Cardiac muscle cell (in vitro differentiated cells and primary cell): ENCODE measurements at places on chromosomes 3 and 15. TPM values are rescaled to one million over a fixed set of nuclear protein-coding genes. Genes with fewer than 3 reads are reported as not detected.

- DNase-seq: peak; percentile 75
These were observed 40.8 kb downstream of the NUP210 start for GRCh38 chr3:13379201-13379830.

DNA sequence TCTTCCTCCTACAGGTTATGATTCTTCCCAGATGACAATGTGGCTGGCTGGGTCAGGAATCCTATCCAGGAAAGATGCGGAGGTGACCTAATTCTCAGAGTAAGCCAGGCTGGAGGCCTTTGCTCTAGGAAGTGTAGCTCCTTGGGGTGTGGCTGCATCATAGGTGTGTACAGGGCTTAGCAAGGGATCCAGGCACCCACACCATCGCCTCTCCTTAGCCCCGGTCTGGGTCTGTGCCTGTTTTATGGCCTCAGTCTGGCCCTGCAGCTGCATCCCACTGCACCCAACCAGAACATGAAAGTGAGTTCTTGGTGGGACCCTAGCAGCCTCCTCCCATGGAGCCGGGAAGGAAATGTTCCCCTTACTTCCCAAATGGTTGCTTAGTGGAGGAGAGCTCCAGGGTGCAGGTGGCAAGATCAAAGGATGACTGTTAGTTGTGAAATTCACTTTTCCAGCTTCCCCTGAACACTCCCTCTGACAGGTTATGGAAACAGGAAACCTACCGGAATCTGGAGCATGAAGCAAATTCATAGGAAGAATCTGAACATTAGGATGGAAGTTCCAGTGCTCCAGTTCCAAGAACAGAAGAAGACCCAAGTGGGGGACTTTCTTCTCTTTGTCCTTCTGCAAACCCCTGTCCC lies 2.7 kb upstream of the AMOTL2 start:
- no peak for DNase-seq

SMCO1 gene
- 0.45 and 0.99 TPM in 2 replicates for total RNA-seq

DNA sequence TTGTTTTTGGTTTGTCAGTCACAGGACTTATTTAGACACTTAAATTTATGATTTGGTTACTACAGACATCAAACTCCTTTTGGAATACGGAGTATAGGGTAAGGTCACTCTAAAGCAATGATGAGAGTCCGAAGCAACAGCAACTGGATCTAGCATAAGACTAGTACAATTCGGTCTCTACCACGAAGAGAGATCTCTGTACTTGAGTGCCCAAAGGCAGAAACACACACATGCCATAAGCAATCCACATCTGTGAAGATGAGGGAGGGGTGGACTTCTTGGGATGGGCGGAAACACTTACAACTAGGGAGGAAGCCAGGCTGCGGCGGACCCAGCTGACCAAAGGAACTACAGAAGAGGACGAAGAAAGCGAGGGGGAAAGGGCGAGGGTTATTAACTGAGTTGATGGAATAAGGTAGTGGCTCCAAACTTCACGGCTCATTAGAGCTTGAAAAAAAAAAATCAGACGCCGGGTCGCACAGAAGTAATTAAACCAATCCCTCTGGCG lies 595 bp downstream of the DPH6 start:
- peak; percentile 78 for DNase-seq

GRCh38 chr3:45597171-45597570 lies 2.6 kb downstream of the LIMD1 start:
- no peak for DNase-seq

DNA sequence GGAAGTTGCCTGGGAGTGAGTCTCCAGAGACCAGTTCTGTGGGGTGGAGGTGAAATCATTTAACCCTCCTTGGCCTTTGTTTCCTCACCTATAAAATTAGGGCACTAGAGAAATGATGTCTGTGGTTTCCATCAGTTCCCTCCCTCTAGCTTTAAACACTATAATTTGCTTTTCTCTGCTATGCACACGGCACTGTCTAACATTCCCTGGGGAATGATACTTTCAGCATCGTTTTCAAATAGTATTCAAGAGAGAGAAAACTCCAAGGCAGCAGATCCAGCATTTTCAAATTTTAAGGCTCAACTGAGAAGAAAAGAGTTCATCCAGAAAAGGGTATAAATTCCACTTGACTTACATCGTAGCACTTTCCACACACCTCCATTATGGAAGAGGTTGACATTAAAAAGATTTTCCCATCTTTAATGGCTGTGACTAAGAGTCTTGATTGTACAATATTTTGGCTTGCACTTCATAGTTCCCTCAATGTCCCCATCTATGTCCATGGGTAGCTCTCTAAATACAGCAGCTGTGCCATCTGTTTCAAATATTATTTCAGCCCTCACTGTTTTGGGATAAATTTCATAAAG lies 137.7 kb upstream of the ZPLD1 start:
- DNase-seq: no peak

GRCh38 chr3:61078048-61078752 lies 173.1 kb downstream of the FHIT start:
- DNase-seq: no peak

ITIH1 gene
- not detected in 2 replicates for total RNA-seq

- DNase-seq: no peak
These were observed 12.5 kb downstream of the MBNL1 start for GRCh38 chr3:152281133-152281713.

DNA sequence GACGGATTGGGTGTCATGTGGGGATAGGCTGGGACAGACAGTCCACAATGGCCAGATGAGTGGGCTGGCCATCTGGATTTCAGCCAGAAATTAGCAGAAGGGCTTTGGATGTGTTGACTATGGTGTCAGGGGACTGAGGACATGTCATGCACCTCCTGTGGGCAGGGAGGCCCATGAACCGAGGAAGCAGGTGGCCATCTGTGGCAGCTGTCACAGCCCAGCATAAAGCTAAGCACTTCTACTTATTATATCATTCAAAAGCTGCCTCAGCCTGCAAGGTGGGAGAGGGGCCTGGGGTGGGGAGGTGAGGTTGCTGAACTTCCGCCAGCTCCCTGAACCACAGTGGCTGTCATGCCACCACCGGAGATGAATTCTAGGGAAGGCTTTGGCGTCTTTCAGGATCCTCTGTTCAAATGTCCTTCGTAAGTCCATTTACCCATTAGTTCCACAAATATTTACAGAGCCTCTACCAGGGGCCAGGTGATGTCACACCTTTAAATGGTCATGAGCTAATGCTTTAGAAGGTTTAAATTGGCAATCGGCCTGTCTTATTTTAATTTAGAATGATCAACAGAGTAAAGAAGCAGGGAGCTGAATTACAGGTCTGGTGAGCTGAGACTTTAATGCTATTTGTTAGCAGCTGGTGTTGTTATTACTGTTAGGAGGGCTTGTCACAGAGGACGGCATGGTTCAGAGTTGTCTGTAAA lies 23.6 kb upstream of the CAV3 start:
- DNase-seq: no peak

DNA sequence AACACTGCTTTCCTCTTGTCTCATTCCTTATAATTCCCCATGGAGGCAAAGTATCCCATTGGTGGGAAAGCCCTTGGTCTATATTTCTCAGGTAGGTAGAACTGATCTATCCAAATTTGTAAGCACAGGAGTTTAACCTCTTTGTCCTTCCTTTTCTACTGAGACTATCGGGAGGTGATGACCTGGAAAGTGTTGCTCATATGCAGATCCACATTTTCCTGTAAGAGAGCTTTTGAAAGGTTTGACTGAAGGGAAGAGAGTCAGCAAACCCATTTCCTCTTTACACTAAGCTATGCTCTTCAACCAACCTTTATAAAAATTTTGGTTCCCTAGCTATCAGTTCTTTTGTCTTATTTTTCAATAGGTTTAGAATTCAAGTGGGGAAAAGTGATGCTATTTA lies 200.7 kb downstream of the TIGIT start:
- no peak for DNase-seq

TMEM212 gene
- total RNA-seq: not detected in 2 replicates

GRCh38 chr3:8324747-8325146 lies 176.9 kb upstream of the LMCD1 start:
- peak; percentile 55 for DNase-seq

HESX1 gene
- total RNA-seq: 2.5 and 6.4 TPM in 2 replicates

GRCh38 chr3:52052831-52053306 lies 3.5 kb downstream of the DUSP7 start:
- DNase-seq: peak; percentile 85

CLRN1 gene
- total RNA-seq: not detected in 2 replicates

DNA sequence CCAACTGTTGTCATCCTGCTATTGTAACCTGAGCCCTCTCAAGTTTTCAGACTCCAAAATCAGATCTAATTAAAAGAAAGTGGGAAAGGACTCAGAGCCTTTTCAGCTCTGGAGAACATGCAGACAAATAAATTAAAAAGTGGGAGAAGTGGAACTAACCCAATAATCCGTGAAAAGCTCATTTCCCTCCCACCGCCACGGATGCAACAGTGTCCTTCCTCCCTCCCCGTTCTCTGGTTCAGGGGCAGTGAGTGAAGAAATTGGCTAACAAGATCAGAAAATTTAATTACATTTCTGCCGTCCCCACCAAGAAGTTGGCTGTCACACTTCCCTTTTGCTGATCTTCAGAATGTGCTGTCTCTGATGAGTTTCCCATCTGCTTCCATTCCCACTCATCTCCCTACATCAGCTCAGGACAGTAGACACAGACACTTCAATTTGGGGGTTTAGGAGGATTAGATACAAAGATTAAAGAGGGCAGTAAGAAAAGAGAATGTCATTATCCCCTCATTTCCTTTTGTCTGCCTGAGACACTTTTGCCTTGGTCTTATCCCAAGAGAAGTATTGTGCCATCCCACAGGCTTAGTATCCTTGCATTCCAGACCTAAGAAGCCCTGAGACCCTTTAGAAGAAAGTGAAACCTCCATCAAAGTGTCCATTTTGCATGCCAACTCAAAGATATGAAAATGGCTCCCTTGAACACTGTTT lies 335.7 kb upstream of the PPP2R3A start:
- no peak for DNase-seq

ALDH1A2 gene
- total RNA-seq: 4.0 and 6.6 TPM in 2 replicates

DNA sequence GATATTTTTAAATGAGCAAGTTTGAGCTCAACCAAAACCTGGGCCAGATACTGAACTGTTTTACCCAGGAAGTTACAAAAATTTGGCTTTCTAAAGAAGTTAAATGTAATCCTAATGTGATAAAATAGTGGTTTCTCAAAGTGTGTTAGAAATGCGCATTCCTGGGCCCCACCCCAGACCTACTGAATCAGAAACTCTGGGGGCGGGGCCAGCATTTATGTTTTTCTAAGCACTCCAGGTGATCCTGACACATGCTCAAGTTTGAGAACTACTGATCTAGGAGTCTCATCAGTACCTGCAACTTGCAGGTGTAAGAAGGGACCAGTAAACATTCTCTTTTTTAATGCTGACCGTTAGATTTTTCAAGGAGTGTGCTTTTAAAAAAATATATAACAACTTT lies 190.6 kb downstream of the VPS13C start:
- DNase-seq: no peak

SYNPR gene
- total RNA-seq: 0.36 and 0.60 TPM in 2 replicates

- DNase-seq: no peak
These were observed 95.5 kb upstream of the COL8A1 start for GRCh38 chr3:99542767-99543518.

DNA sequence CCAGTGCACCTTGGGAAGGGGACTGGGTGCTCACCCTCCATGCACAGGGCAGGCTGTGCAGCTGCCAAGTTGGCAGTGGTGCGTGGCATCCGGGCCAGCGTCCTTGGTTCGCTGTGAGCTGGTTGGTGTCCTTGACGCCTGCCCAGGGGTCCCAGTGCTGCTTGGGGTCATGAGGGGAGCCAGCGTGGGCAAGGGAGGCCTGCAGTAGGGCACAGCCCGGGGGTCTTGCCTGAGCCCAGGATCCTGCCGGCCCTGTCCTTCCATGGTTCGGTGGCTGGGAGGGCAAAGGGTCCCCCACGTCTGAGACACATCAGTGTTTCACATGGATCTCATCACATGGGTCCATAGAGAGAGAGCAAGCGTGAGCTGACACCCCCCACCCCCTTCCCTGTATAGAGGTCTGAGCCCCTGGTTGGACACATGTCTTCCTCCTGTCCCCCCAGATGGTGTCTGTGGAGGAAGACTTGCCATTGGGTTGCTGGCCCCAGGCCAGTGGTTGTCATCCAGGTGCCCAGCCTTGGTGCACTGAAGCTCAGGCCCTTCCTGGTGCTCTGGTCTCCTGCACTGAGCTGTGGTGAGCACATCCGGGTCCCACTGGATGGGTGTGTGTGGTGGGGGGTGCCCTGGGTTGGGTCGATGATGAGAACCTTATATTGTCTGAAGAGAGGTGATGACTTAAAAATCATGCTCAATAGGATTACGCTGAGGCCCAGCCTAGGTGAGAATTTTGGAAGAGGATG lies 232.3 kb downstream of the SNRPN start:
- no peak for DNase-seq

ISLR2 gene
- 0.14 TPM in 1 of 2 replicates, not detected in the other for total RNA-seq

UBE2E2 gene
- total RNA-seq: 139 and 140 TPM in 2 replicates

C3orf70 gene
- 0.42 and 1.1 TPM in 2 replicates for total RNA-seq

DNA sequence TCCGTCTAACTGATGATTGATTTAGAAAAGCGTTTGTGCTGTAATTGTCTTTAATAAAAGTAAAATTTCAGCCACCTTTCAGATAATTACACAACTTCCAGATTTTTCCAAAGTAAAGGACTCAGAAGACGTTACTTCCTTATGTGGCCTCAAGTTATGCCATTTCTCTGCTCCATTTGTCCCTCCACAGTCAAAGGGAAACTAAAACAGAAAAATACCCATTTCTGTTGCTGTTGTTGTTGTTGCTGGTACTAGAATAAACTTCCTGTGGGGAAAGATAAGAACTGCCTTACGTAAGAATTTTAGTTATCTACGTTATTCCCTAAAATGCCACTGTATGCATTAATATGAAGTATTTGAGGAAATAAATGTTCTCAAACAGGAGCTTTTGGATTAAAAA lies 153.9 kb downstream of the P3H2 start:
- DNase-seq: no peak

DNA sequence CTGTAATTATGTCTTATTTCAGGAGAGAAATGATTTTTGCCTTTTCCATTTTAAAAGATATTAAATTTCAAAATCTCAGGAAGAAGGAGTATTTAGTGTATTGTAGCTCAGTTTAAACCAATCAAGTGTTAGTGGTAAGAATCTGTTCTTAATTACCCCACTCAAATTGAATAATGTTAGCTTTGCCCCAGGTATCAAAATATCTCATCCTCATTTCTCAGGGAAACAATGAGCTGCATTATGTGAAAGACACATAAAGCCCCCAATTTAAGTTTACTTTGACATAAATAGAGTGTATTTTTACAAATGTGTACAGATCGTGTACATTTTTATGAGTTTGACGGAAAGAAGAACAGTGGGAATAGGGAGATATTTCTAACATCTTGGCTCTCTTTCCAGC lies 317.4 kb upstream of the RARB start:
- no peak for DNase-seq

TMEM115 gene
- total RNA-seq: 67.0 and 67.9 TPM in 2 replicates

- DNase-seq: no peak
These were observed 93.4 kb downstream of the LRRK1 start for GRCh38 chr15:101012326-101013200.

DNA sequence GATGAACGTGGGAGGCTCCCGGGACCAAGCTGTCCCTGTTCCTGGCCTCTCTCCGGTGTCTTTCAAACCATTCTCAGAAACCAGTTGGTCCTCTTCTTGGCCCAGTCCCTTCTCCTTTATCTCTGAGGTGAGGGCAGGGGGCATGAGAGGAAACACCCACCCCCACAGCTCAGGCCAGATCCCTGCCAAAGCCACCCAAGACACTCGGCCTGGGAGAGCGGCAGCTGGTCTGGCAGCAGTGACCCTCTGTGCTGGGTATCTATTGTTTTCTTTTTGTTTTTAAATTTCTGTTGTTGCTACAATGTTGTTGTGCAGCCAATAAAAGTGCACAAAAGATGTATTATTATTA lies 27.3 kb downstream of the ACSBG1 start:
- no peak for DNase-seq

HEXA gene
- total RNA-seq: 49.5 and 63.5 TPM in 2 replicates
